Activated naive CD8-positive, alpha-beta T cell treated with anti-CD3 and anti-CD28 coated beads for 36 hours (primary cell): ENCODE measurements at places on chromosomes 13 and 19. TPM values are rescaled to one million over a fixed set of nuclear protein-coding genes. Genes with fewer than 3 reads are reported as not detected.

- H3K4me3 ChIP-seq = no peak overlapping the region
- peaks cover 6% of the 10 kb centered on the region for H3K36me3 ChIP-seq
- H3K27me3 ChIP-seq = no peaks in the 10 kb centered on the region
Measured at GRCh38 chr19:29966588-29967249, 24.7 kb downstream of the URI1 start.

DNA sequence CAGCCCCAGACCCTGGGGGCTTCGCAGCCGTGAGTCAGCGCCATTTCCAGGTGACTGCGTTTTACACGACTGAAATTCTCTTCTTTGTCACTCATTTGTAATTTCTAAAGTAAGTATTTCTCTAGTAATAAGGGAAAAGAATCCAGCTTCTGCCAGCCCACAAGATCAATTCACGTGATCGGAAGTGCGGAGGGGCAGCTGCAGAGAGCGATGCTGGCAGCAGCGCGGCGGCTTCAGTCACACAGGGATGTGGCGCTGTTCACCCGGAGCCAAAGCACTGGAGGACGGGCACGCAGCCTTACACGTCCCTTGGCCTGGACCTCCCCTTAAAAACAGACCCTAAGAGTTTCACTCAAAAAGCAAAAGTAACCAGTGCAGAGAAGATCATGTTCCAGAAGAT lies 18.4 kb downstream of the GRTP1 start:
- H3K27me3 ChIP-seq = no peaks in the 10 kb centered on the region
- H3K4me1 ChIP-seq = no peaks in the 10 kb centered on the region
- H3K27ac ChIP-seq = no peak overlapping the region

- H3K36me3 ChIP-seq = no peaks in the 10 kb centered on the region
- H3K4me1 ChIP-seq = no peaks in the 10 kb centered on the region
- no peak overlapping the region for H3K27ac ChIP-seq
- peaks cover 61% of the 10 kb centered on the region for H3K27me3 ChIP-seq
Measured at GRCh38 chr19:5356918-5357317, 16.3 kb upstream of the PTPRS start.

DNA sequence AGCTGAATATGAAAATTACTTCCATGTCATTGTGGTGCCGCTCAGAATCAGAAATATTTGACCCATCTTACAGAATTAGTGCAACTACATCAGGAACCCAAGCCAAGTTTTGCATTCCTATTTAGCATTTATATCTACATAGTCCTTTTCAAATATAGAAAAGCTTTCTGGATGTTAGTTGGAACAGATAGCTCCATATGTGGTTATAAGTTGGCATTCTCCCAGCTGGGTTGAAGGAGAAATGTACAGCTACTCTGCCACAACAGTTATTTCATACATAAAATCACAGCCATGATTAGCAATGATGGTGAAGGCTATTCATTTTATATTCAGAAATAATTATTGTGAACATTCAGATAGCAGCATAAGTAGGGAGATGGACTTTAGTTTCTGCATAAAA lies 28.2 kb downstream of the HPN start:
- no peak overlapping the region for H3K4me3 ChIP-seq
- H3K4me1 ChIP-seq = peaks cover 7% of the 10 kb centered on the region
- no peaks in the 10 kb centered on the region for H3K27me3 ChIP-seq

- DNase-seq = no peak
- no peaks in the 10 kb centered on the region for H3K27me3 ChIP-seq
- no peaks in the 10 kb centered on the region for H3K36me3 ChIP-seq
- H3K4me3 ChIP-seq = no peak overlapping the region
- peaks cover 7% of the 10 kb centered on the region for H3K4me1 ChIP-seq
Measured at GRCh38 chr19:16031872-16032200, 44.5 kb upstream of the TPM4 start.

DNA sequence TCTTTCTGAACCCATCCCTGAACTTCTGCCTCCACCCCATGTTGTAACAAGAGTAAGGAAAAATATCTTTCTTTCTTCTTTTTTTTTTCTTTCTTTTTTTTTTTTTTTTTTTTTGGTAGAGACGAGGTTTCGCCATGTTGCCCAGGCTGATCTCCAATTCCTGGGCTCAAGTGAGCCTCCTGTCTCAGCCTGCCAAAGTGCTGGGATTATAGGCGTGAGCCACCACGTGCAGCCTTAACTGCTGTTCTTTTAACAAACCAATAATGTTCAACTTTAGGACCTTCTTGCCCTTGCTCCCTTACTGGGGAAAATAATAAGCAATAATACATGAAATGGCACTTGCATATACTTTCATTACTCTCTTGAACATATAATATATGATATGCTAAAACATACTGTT lies 19.6 kb downstream of the GPR183 start:
- peak overlapping the region; percentile 83 for H3K27ac ChIP-seq
- peaks cover 77% of the 10 kb centered on the region for H3K4me1 ChIP-seq
- DNase-seq = no peak
- peaks cover 49% of the 10 kb centered on the region for H3K36me3 ChIP-seq
- no peak overlapping the region for H3K4me3 ChIP-seq
- H3K27me3 ChIP-seq = no peaks in the 10 kb centered on the region

- H3K27me3 ChIP-seq = peaks cover 48% of the 10 kb centered on the region
- H3K36me3 ChIP-seq = peaks cover 38% of the 10 kb centered on the region
- peak overlapping the region; percentile 88 for H3K4me3 ChIP-seq
- H3K27ac ChIP-seq = no peak overlapping the region
- no peak for DNase-seq
Measured at GRCh38 chr19:45790942-45791341, 1.7 kb downstream of the DMWD start.

GRCh38 chr13:46964789-46965527 lies 68.1 kb upstream of the HTR2A start:
- H3K27ac ChIP-seq = no peak overlapping the region
- peaks cover 2% of the 10 kb centered on the region for H3K4me1 ChIP-seq

DNA sequence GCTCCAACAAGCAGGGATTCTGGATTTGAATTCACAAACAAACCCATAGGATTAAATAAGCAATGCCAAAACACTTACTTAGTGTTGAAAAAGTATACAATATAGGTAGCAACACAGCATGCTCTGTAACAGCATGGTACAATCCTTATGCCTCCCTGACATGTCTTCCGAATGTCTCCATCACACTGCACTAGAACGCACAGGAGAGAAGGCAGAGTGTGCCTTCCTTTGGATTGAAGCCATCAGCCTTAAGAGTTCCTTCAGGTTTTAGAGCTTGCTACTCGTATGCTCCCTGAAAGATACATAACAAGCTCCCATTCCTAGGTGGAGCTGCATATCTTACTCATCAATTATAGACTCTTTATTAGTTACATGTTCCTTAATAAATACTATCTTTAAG lies 1573.9 kb upstream of the PRR20A start:
- no peaks in the 10 kb centered on the region for H3K27me3 ChIP-seq
- H3K36me3 ChIP-seq = no peaks in the 10 kb centered on the region
- no peak for DNase-seq

- H3K27me3 ChIP-seq = peaks cover 4% of the 10 kb centered on the region
- peak within 1 kb of the TSS; percentile 99 for H3K27ac ChIP-seq
- H3K4me3 ChIP-seq = peak within 1 kb of the TSS; percentile 94
- peaks cover 21% of the 10 kb centered on the region for H3K4me1 ChIP-seq
- peaks cover 26% of the 10 kb centered on the region for H3K36me3 ChIP-seq
Measured at GRCh38 chr19:49677231-49677900, at the start of gene PRMT1. TSS of gene PRMT1 (plus strand) at chr19:49677271. CDS start at chr19:49677281, 10 bp downstream.

DNA sequence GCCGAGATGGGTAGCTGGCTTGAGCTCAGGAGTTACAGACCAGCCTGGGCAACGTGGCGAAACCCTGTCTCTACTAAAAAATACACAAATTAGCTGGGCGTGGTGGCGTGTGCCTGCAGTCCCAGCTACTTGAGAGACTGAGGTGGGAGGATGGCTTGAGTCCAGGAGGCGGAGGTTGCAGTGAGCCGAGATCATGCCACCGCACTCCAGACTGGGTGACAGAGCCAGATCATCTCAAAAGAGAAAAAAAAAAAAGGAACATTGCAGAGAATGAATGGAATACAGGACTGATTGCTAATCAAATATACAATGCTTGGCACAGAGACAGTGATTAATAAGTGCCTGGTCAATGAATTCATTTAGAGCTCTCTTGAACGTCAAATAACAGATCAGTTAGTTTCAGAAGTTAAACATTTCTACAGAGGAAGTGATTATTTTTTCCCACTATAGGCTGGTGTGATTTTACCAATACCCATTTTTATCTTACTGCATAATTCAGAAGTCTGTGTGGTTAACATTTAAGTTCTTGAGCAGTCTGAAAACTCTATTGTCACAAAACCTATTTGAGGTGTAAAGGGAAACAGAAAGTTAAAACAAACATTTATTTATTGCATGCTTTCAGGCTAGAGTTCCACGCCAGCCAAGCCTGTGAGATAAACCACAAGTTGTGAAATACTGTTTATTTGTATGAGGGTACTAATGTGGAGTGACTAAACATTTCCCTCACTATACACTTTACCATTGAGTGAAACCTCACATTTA lies 7.7 kb upstream of the TBC1D4 start:
- H3K36me3 ChIP-seq = no peaks in the 10 kb centered on the region
- no peak overlapping the region for H3K27ac ChIP-seq
- no peak overlapping the region for H3K4me3 ChIP-seq
- DNase-seq = no peak

- DNase-seq = no peak
- H3K4me3 ChIP-seq = no peak overlapping the region
- no peak overlapping the region for H3K27ac ChIP-seq
- peaks cover 61% of the 10 kb centered on the region for H3K27me3 ChIP-seq
Measured at GRCh38 chr19:29489172-29489951, 36.4 kb upstream of the VSTM2B start.

DNA sequence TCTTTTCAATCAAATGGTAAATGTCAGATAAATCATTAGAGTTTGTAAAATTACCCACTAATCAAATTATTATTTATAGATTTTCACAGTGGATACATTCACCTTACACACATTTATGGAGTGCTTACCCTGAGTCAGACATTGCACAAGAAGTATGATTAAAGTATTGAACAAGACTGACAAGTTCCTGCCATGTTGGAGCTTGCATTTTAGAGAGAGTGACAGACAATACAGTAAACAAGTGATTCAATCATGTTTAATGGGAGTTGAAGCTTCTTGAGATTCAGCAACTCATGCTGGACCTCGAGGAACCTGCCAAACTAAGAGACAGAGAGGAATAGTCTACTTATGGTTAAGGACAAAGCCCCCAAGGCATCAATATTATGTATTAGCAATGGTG lies 487.8 kb downstream of the PCDH17 start:
- H3K27ac ChIP-seq = no peak overlapping the region
- H3K4me1 ChIP-seq = no peaks in the 10 kb centered on the region
- no peaks in the 10 kb centered on the region for H3K27me3 ChIP-seq
- no peaks in the 10 kb centered on the region for H3K36me3 ChIP-seq

DNA sequence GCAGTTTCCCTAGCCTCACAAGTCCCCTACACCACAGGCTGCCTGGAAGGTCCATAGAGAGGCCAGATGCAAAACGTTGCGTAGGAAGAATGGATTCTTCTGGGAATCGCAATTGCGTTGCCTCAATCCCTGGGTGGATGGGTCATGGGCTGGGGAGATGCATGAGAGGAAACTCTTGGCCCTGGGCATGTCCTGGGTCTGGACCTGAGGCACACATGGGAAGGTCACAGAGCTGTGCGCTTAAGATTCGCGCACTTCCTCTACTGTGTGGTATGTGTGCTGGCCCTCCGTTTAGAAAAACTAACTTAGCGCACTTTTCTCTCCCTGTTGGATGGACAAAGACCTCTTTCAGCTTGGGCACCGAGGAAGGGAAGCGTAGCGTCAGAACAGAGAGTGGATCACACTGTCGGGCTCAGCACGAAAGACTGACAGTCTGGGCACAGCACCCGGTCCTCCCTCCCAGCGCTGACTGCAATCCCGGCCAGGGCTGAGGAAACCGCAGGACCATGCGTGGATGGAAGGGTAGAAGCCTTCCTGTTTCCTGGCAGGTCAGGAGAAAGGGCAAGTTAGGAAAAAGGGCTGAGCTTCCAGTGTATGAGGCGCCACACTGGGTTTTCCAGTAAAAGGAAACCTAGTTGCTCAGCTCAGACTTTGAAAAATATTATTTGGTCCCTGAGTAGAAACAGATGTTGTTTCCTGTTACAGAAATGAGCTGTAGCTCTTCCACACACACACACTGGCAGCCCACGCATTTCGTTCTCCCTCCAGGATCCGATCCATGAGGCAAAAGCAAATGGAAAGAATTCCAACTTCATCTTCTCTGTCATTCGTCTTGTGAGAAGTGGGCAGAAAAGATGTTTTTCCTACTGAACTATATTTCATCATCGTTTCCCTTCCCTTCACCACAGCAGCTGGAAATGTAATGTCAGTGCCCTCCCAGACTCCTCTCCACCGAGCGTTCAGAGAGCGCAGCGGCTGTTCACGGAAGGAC lies 86.0 kb downstream of the ING1 start:
- peak overlapping the region; percentile 22 for H3K4me3 ChIP-seq
- H3K36me3 ChIP-seq = peaks cover 4% of the 10 kb centered on the region
- peaks cover 66% of the 10 kb centered on the region for H3K27me3 ChIP-seq
- H3K4me1 ChIP-seq = peaks cover 10% of the 10 kb centered on the region

DNA sequence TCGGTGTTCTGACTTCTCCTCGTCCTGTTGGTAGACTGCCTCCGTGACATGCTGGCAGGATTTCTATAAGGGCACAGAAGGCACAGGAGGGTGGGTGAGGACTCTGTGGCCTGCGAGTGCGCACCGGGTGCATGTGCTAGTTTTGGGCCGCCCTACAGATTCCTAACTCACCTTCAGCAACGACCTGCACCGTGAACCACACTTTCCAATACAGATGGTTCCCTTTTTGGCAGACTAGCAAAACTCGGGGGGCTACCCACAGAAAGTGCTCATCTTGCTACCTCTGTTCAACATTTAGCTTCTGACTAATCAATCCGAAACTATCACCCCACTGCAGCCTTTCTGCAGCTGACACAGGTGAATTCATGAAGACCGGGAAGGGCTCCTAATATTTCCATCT lies 14.1 kb upstream of the AMER2 start:
- H3K36me3 ChIP-seq = no peaks in the 10 kb centered on the region
- H3K4me3 ChIP-seq = no peak overlapping the region
- H3K4me1 ChIP-seq = no peaks in the 10 kb centered on the region
- DNase-seq = no peak

Gene BEST2
- not detected for total RNA-seq

Gene MCEMP1
- total RNA-seq = not detected

Gene FUT2
- total RNA-seq = not detected

Gene GAPDHS
- not detected for total RNA-seq

Gene MCF2L
- total RNA-seq = 9.3 TPM

Gene ERICH6B
- total RNA-seq = not detected

Gene CRX
- not detected for total RNA-seq

Gene CYP2A7
- not detected for total RNA-seq

Gene KRTDAP
- total RNA-seq = not detected
